ENCODE measurements at places on chromosomes 12 and 14. TPM values are rescaled to one million over a fixed set of nuclear protein-coding genes. Genes with fewer than 3 reads are reported as not detected.

- no peak for DNase-seq
These were observed 815 bp downstream of the NID2 start for GRCh38 chr14:52067873-52068614.

DNA sequence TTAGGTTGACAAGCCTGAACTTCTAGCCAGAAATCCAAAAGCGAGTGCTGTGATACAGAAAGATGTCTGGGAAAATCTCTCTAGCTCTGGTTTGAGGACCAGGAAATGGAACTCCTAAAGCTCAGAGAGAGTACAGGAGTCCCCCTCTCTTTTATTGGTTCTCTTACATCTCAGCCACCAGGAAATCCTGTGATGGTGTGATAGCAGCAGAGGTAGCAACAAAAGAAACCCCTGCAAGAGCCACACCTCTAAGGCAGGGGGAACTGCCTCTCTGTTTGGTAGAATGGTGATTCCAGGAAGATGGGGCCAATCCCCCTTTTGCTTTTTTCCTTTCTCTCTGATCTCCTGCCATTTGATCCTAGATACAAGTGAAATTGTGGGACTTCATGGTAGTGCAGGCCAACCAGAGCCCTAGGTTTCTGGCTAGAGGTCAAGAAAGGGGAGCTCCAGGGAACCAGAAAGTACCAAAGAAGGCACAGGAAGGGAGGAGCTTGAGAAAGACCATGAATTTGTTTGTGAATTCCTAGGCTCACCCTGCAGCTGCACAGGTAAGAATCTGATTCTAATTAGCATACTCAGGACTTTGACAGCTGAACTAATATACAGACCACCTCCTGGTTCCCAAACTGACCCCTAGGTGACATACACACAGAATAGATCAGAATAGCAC is 88.5 kb downstream of the PAPLN start:
- no peak for DNase-seq

GRCh38 chr12:121096199-121096798 is 36.4 kb upstream of the P2RX7 start:
- DNase-seq = no peak

GRCh38 chr14:46048127-46048526 is 603.5 kb downstream of the RPL10L start:
- DNase-seq = peak; percentile 73

The HVCN1 gene
- total RNA-seq = 0.95 TPM

The PTPRB gene
- 2.3 TPM for total RNA-seq
